ENCODE measurements at places on chromosomes 11 and 22.

DNA sequence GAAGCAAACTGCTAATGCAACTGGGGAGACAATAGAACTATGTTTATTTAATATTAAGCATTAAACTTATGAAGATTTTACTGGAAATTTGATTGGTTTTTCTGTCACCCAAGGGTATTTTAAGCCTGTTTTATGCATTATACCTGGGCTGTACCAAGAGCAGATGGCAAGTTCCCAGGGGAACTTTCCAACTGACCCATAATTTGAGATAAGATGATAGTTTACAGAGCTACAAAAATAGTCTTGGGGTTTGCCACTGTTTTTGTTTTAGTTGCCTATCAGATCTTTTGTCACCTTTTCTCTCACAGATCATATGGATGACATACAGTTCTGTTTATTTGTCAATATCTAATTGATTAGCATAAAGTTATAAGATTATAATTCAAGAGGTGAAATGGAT, 43.9 kb downstream of the PDE3B start:
- no peak for DNase-seq

DNA sequence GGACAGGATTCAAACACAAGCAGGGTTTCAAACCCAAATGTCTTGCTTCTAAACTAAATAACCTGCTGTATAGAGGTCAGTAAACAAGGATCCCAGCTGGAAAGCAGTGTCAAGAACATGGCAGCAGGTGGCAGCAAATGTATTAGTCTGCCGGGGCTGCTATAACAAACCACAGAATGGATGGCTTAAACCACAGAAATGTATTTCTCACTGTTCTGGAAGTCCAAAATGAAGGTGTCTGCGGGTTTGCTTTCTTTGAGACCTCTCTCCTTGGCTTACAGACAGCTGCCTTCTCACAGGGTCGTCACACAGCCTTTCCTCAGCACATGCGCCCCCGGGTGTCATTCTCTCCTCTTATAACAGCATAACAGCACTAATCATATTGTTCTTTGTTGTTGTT, 65.1 kb upstream of the LRRC55 start:
- DNase-seq: no peak

DNA sequence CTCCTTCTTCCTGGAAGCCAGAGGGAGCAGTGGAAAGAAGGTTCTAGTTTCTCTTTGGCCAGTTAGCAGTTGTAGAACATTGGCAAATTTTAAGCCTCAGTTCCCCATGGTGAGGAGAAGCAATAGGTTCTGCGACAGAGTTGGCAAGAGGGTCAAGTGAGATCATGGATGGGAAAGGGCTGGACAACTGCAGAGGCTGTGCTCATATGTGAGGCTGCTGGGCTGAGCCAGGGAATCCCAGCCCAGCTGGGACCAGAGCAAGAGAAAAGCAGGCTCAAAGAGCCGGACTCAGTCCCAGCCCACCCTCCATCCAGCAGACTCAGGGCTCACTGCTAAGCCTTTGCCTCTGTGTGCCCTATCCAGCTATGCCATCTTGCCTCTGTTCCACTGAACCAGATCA, 66.8 kb upstream of the MYOD1 start:
- DNase-seq: no peak

GRCh38 chr11:70156291-70157037, 46.6 kb upstream of the FADD start:
- DNase-seq: no peak

- DNase-seq: no peak
Observed at GRCh38 chr11:23769214-23769613, 727.6 kb upstream of the LUZP2 start.

- no peak for DNase-seq
Observed at GRCh38 chr22:27775087-27775698, 26.4 kb downstream of the MN1 start.

DNA sequence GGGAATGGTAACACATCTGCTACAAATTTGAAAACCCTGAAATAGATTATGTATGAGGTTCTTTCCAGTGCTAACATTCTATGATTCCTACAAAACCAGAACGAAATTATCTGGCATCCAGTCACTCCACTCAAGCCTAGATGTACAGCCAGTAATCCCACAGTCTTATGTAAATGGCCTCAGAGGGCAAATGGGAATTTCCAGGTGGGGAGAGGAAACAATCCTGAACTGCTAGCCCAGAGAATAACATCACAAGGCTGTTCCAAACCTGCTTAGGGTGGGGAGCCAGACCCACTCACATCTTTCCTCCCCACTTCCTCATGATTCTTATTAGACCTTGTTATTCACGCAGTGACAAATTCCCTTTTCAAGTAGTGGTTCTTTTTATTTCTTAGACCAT, 3.5 kb downstream of the FIBIN start:
- DNase-seq: no peak

DNA sequence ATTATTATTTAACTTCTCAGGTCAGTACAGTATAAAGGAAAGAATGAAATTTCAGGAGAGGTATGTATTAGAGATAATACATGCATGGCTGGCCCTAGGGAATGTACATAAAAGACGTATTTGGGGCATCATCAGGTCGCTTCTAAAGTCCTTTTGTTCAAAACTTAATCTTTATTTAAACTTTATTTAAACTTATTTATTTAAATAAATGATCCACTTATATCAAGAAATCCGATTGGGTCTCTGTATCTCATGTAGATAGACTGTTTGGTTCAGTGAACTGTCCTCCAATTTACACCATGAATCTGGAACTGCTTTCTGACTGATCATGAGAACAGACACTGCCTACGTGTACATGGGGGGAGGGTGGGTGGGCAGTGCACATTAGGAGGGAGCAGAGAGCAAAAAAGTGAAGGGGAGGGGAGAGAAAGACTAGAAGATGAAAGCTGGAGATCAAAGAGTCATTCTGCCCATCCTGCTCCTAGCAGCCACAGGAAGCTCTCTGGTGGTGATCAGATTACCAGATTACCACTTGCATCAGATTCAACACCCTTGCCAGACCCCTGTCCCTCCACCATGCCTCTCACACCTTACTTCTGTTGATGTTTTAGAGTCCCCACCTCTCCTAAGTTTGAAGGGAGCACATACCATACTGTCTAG, 92.1 kb upstream of the MTMR2 start:
- DNase-seq: no peak

- no peak for DNase-seq
Observed at GRCh38 chr11:19577976-19578619, 134.5 kb upstream of the NAV2 start.
